ENCODE measurements at places on chromosomes 5 and 9. TPM values are rescaled to one million over a fixed set of nuclear protein-coding genes. Genes with fewer than 3 reads are reported as not detected.

FOXD4L3 gene
- total RNA-seq: not detected

PPP2R2B gene
- total RNA-seq: 1.5 TPM

TMEM267 gene
- total RNA-seq: 24.3 TPM

- peaks cover 6% of the 10 kb centered on the region for H3K27me3 ChIP-seq
- no peak overlapping the region for H3K4me3 ChIP-seq
- H3K4me1 ChIP-seq: no peaks in the 10 kb centered on the region
- H3K36me3 ChIP-seq: no peaks in the 10 kb centered on the region
- no peak for DNase-seq
- H3K27ac ChIP-seq: no peak overlapping the region
These were observed 32.3 kb upstream of the CEP72 start for GRCh38 chr5:579746-580366.

DNA sequence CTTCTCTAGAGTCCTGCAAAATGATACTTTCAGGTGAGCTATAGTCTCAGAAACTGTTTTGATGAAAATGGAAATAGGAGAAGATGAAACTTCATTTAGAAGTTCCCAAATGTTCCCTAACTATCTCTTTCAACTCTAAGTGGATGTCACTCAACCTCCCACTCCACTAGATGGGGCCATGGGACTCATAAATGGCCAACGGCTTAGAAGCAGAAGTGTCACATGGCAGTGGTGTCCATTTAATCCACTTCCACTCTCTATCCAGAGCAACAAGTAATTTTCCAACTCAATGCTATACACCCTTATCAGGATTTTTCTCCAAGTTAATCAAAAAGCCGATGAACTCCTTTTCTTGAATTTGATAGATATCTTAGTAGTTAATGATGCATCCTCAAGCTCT, 295.7 kb downstream of the EDIL3 start:
- peak; percentile 65 for DNase-seq
- H3K27ac ChIP-seq: no peak overlapping the region
- no peak overlapping the region for H3K4me3 ChIP-seq
- H3K36me3 ChIP-seq: no peaks in the 10 kb centered on the region
- no peaks in the 10 kb centered on the region for H3K27me3 ChIP-seq
- H3K4me1 ChIP-seq: no peaks in the 10 kb centered on the region

GRCh38 chr5:179150011-179150410, 89.8 kb downstream of the ZNF354C start:
- no peak overlapping the region for H3K27ac ChIP-seq
- DNase-seq: no peak
- no peaks in the 10 kb centered on the region for H3K27me3 ChIP-seq
- H3K4me3 ChIP-seq: no peak overlapping the region
- peaks cover 15% of the 10 kb centered on the region for H3K36me3 ChIP-seq

DNA sequence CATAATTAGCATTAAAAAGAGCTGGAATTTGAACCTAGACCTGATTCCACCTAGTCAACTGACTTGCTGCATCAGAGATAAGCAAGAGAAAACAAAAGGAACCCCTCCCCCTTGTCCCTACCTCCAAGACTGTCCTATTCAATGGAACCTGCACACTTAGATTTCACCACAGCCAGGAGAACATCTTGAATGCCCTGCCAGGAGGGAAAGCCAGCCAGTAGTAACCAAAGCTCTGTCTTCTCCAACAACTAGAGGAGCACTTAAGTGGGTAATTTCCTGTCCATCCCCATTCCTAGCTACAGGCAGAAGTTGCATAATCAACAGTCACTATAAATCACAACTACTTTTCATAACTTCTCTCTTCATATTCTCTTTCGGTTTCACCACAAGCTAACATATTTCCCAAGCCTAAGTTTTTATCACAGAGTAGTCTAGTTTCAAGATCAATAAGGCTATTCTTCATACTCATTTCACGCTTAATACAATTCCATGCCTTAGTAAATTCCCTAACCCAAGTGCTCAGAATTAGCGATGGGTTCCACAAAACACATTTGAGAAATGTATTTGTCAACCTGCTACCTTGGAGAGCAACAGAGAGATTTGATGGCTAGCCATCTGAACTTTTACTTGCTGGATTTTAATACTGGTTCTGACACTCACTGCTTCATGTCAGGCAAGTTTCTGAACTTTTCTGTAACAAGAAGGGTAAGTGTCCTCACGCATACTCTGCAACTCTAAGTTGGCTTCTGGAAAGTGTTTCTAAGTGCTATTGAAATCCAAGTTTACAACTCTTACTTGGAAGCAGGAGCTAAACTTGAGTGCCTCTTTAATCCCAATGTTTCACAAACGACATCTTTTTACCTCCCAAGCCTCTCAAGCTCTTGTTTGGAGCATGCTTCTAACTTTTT, 2.0 kb downstream of the DENND1A start:
- H3K27ac ChIP-seq: no peak overlapping the region
- H3K4me1 ChIP-seq: peaks cover 7% of the 10 kb centered on the region
- no peaks in the 10 kb centered on the region for H3K36me3 ChIP-seq

DNA sequence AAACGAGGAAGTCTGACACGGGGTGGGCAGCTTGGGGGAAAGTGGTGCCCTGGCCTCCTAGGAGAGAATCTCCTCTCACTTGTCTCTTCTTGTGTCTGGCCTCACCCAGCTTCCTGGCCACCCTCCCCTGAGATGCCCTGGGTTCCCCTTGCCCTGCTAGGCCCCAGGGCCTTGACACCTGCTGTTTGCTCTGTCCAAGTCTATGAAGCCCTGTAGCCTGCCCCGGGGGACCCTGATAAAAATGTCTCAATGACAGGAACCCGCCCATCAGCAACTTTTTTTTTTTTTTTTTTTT, 35.0 kb upstream of the SUSD3 start:
- H3K27ac ChIP-seq: no peak overlapping the region
- no peaks in the 10 kb centered on the region for H3K27me3 ChIP-seq
- H3K4me1 ChIP-seq: no peaks in the 10 kb centered on the region
- H3K36me3 ChIP-seq: no peaks in the 10 kb centered on the region

GRCh38 chr9:133918111-133918813, 73.9 kb downstream of the VAV2 start:
- H3K4me3 ChIP-seq: no peak overlapping the region
- peaks cover 32% of the 10 kb centered on the region for H3K4me1 ChIP-seq
- DNase-seq: no peak

- DNase-seq: peak; percentile 85
- H3K4me3 ChIP-seq: no peak overlapping the region
- no peaks in the 10 kb centered on the region for H3K27me3 ChIP-seq
- peaks cover 15% of the 10 kb centered on the region for H3K4me1 ChIP-seq
- peak overlapping the region; percentile 74 for H3K27ac ChIP-seq
- no peaks in the 10 kb centered on the region for H3K36me3 ChIP-seq
These were observed 109.8 kb downstream of the HMHB1 start for GRCh38 chr5:143921525-143922311.

DNA sequence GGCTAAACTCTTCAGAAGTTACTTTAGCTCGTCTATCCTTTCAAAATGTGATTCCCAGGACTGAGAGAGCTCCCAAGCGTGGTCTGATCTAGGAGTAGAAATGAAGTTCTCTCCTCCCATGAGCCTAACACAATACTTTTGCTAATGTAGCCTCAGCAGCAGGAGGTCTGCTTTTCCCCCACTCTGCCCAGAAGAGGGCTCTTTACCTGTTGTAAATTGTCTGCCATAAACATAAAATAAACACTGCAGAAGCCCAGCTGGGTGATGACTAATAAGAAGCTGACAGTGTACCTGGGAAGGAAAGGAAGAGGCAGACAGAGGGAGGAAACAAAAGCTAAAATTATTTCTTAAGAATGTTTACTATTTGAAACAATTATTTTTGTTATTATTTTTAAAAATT, 15.4 kb downstream of the SLC36A3 start:
- H3K36me3 ChIP-seq: no peaks in the 10 kb centered on the region
- H3K4me1 ChIP-seq: no peaks in the 10 kb centered on the region
- H3K27me3 ChIP-seq: peaks cover 3% of the 10 kb centered on the region

- no peak overlapping the region for H3K4me3 ChIP-seq
- DNase-seq: peak; percentile 68
- H3K27ac ChIP-seq: no peak overlapping the region
- H3K27me3 ChIP-seq: no peaks in the 10 kb centered on the region
These were observed 188.2 kb downstream of the CRB2 start for GRCh38 chr9:123544007-123544827.
